ENCODE measurements at places on chromosomes 16 and 17. TPM values are rescaled to one million over a fixed set of nuclear protein-coding genes. Genes with fewer than 3 reads are reported as not detected.

OR1E2 gene
- total RNA-seq: not detected

CPHXL gene
- total RNA-seq: not detected

UMOD gene
- total RNA-seq: not detected

ACSM3 gene
- total RNA-seq: 55.0 TPM

BRICD5 gene
- total RNA-seq: 6.3 TPM

TAF15 gene
- 312 TPM for total RNA-seq

RAMP2 gene
- not detected for total RNA-seq

TP53TG3 gene
- total RNA-seq: not detected

KRT20 gene
- not detected for total RNA-seq

KRTAP3-2 gene
- total RNA-seq: not detected

NLRC3 gene
- 24.6 TPM for total RNA-seq

SPN gene
- total RNA-seq: 83.4 TPM

GCGR gene
- not detected for total RNA-seq

CCDC144A gene
- total RNA-seq: 11.0 TPM

TMEM106A gene
- 17.0 TPM for total RNA-seq

WNT3 gene
- total RNA-seq: not detected

PABPN1L gene
- not detected for total RNA-seq

RHBDL3 gene
- total RNA-seq: not detected

KCNJ18 gene
- not detected for total RNA-seq

ADAM11 gene
- total RNA-seq: 1.3 TPM

CRHR1 gene
- not detected for total RNA-seq

PDILT gene
- total RNA-seq: not detected

INPP5K gene
- 20.7 TPM for total RNA-seq

PRDM7 gene
- not detected for total RNA-seq

OR4D1 gene
- 0.18 TPM for total RNA-seq

FBXW10 gene
- total RNA-seq: not detected

TCAP gene
- total RNA-seq: 2.3 TPM

TMEM100 gene
- not detected for total RNA-seq

GPR179 gene
- total RNA-seq: 0.02 TPM

HOXB4 gene
- total RNA-seq: 0.89 TPM

LRRC3C gene
- not detected for total RNA-seq

DPEP1 gene
- total RNA-seq: not detected

IKZF3 gene
- total RNA-seq: 37.6 TPM

NKD1 gene
- 1.4 TPM for total RNA-seq

LHX1 gene
- total RNA-seq: not detected

RGS11 gene
- total RNA-seq: not detected

CDH1 gene
- 14.9 TPM for total RNA-seq

C16orf74 gene
- 0.46 TPM for total RNA-seq

CIITA gene
- 2.3 TPM for total RNA-seq

TMEM238L gene
- total RNA-seq: not detected

FBRS gene
- total RNA-seq: 117 TPM

PDIA2 gene
- total RNA-seq: not detected

BCL7C gene
- 45.9 TPM for total RNA-seq

TBC1D3B gene
- total RNA-seq: 7.6 TPM

EIF4A3 gene
- 105 TPM for total RNA-seq

OMG gene
- not detected for total RNA-seq

CMTM2 gene
- 1.1 TPM for total RNA-seq

NPIPB8 gene
- not detected for total RNA-seq

ANKFN1 gene
- not detected for total RNA-seq

PYY gene
- total RNA-seq: not detected

KRTAP9-4 gene
- total RNA-seq: not detected

NPIPB6 gene
- 5.2 TPM for total RNA-seq

ITGAL gene
- total RNA-seq: 297 TPM

GGT6 gene
- not detected for total RNA-seq

G6PC1 gene
- total RNA-seq: not detected

All from activated naive CD4-positive, alpha-beta T cell treated with anti-CD3 and anti-CD28 coated beads, Interleukin-2, amount 50 U/mL, for 72 hours (primary cell).